EH (cell line): ENCODE measurements at places on chromosomes 5 and 9.

DNA sequence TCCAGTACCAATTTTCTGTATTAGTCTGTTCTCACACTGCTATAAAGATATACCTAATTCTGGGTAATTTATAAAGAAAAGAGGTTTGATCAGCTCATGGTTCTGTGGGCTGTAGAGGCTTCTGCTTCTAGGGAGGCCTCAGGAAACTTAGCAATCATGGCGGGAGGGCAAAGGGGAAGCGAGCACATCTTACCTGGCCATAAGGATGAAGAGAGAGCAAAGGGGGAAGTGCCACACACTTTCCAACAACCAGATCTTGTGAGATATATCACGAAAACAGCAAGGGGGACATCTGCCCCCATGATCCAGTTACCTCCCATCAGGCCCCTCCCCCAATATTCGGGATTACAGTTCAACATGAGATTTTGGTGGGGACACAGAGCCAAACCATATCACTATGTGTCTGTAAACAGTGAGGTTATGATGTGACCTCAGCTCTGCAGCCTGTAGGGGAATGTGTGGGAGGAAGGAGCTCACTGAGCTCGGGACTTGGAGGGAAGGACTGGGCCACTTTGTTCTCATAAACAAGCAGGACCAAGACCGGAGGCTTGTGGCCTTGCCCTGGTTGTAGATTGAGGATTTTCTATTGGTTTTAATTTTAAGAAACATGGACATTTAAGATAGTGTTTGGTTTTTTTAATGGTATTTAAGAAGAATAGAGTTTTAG, 85.2 kb downstream of the EHMT1 start:
- DNase-seq, result no peak

GRCh38 chr5:43039471-43040286, 440 bp downstream of the ANXA2R start:
- DNase-seq, result peak; percentile 75

DNA sequence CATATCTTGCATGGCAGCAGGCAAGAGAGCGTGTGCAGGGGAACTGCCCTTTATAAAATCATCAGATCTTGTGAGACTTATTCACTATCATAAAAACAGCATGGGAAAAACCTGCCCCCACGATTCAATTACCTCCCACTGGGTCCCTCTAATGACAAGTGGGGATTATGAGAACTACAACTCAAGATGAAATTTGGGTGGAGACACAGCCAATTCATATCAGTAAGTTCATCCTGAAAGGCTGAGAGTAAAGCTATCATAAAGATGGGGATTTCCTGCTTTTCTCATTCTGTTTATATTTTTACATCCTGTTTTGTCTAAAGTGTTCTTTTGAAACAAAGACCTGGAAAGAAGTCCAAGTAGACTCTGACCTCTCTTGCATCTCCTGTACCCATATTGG, 28.9 kb upstream of the IL33 start:
- no peak for DNase-seq

DNA sequence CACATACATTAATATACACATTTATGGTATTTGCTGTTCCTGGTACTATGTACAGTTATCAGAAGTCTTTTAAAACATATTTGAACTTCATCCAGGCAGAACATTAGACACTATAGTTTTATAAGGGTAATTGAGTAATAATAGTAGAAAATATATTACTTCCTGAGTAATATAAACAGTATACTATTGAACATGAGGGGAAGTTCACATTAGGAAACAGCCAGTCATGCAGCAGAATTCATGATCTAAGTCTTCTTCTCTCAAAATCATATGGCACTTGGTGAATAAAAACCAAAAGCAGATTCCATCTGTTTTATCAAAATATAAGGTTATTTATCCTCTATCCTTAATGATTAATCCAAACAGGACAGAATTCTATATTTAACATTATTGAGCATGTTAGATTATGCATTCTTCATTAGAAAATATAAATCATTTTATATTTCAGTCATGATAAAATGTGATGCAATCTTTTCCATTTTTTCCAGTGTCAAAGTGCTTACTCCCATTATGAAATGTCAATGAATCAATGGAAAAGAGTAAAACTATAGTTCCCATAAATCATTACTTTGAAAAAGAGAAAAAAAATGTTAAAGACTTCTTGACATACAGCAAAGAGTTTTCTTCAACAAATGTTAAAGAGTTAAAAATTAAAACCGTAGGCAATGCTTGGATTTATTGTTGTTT, 584.3 kb upstream of the TUSC1 start:
- peak; percentile 38 for DNase-seq

DNA sequence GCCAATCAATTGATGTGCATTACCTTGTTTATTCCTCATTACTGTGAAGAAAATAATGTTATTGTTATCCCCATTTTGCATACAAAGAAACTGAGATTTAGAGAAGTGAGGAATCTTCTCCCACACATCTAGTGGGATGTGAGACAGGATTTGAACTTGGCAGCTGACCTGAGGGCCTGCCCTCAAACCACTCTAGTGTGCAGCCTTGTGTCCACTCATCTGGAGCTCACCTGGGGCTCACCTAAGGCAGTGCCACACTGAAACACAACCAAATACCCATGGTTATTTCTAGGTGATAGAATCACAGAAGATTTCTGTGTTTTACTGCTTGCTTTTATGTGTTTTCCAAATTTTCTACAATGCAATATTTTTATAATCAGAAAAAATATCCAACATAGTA, 94.7 kb upstream of the SAP30L start:
- no peak for DNase-seq

- no peak for DNase-seq
Measured at GRCh38 chr9:93128715-93129224, 5.3 kb downstream of the NINJ1 start.

GRCh38 chr9:137820161-137820855, 57.3 kb upstream of the CACNA1B start:
- DNase-seq, result no peak

DNA sequence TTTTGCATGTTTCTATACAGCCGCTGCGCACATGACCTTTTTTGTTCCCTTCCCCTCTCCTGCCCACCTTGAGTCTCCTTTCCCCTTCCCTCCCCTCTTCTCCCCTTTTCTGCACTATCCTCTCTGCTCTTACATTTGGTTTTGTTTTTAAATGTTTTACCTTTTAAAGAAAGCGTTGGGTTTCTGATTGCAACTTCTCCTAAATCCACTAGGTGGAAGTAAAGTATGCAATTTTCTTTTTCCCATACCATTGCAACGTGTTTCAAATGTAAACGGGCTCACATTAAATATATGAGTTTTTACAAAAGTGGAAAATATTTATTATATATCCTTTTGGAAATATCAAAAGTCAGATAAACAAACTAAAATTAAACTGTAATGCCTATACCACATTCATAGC, 500.9 kb downstream of the DIRAS2 start:
- DNase-seq, result peak; percentile 19

DNA sequence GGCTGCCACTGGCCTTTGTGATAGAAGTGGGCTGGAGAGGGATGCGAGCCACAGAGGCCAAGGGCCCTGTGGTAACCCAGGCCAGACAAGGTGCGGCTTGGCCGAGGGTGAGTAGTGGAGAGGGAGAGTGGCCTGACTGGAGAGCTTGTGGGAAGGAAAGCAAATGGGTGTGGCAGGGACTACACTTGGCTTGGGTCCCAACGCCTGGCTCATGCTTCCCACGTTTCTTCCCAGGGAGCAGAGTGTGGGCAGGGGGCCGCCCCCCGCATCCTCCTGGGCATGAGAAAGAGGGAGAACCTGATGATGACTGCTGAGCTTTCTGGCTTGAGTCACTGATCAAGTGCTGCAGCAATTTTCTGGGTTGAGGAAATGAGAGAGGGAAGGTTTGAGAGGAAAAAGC, 95.7 kb downstream of the ANKH start:
- peak; percentile 22 for DNase-seq

DNA sequence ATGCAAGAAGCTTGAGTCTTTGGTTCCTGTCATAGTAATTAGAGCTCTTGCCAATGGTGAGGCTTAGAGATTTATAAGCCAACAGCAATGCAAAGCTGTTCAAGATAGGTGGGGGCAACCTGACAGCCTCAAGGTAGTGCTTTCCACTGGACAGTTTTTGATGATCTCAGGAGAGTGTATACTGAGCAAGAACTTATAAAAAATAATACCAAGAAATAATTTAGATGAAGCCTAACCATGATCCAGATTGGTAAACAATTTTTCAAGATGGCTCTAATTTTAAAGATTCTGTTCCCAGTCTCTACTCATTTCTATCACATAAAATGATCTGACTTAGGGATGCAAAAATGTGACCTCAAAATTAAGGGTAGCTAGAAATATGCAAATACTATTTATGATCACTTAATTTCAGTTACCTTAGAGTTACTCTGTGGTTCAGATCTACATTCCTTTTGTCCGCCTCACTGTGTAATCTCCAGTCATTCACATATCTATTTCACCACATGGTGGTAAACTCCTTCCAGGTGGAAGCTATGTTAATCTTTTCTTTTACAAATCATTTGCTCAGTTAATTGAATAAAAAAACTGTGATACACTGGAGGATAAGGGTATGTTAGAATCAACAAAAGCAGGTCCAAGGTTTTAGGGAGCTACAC, 1228.0 kb upstream of the C9orf72 start:
- no peak for DNase-seq

DNA sequence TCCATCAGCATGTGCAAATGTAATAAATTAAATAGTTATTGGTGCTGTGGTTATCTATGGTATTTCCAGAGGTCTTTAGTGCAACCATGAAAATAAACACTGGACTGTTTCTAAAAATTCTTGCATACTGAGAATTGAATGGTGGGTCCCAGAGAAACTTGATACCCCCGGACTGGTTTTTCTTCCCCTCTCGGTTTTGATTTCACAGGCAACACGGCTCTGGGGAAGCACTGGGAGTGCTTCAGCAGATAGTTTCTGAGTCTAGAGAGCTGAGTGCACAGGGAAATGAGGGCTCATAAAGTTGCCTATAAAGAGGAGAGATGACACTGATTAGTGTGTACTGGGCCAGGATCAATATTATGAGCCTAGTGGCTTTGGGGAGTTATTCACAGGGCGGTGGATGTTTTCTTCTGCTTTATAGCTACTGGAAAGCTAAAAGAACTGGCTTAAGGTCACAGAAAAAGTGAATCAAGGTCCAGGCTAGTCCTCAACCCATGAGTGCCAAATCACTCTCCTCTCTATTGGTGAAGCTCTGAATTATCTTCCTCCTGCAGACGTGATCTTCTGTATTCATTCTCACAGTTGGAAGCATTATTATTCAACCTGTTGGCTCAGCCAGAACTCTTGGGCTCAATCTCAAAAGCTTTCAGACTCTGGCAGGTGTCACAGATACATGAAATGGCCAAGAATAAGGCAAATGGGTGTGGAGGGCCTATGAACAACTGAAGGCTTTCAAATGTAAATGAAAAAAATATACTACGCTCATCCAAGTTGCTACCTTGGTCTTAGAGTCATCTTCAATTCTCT, 170.2 kb upstream of the HMHB1 start:
- DNase-seq, result peak; percentile 81

DNA sequence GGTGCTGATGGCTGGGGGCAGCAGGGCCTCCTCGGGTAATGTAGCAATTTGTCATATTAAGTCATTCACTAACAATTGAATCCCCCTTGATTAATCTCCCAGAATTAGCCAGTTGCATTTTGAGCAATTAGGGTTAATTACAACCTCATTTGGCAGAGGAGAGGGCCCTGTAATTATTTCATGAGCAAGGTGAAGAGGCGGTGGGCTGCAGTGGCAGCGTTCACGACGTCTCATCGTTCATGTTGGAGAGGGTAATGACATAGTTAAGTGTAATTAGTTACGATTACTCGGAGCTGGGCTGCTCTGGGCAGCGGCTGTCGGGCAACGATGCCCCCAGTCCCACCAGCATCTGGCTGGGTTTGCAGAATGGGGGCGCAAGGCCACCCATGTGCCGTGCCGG, 46.0 kb downstream of the NEK6 start:
- no peak for DNase-seq

- peak; percentile 84 for DNase-seq
Measured at GRCh38 chr5:175590471-175590881, 67.4 kb upstream of the HRH2 start.

GRCh38 chr5:60504342-60504741, 195.6 kb downstream of the DEPDC1B start:
- DNase-seq, result no peak

- DNase-seq, result peak; percentile 78
Measured at GRCh38 chr9:32502464-32502863, 23.5 kb downstream of the RIGI start.

- DNase-seq, result peak; percentile 80
Measured at GRCh38 chr9:78314953-78315870, 18.3 kb downstream of the PSAT1 start.

GRCh38 chr5:171336521-171337209, 27.6 kb downstream of the TLX3 start:
- peak; percentile 70 for DNase-seq

- peak; percentile 32 for DNase-seq
Measured at GRCh38 chr5:91179018-91179417, 204.1 kb downstream of the ARRDC3 start.
